Activated T-cell treated with anti-CD3 and anti-CD28 coated beads for 4 hours (primary cell): ENCODE measurements at places on chromosomes 2 and 18.

GRCh38 chr2:147051248-147051647 is 793.6 kb upstream of the ACVR2A start:
- DNase-seq = no peak

DNA sequence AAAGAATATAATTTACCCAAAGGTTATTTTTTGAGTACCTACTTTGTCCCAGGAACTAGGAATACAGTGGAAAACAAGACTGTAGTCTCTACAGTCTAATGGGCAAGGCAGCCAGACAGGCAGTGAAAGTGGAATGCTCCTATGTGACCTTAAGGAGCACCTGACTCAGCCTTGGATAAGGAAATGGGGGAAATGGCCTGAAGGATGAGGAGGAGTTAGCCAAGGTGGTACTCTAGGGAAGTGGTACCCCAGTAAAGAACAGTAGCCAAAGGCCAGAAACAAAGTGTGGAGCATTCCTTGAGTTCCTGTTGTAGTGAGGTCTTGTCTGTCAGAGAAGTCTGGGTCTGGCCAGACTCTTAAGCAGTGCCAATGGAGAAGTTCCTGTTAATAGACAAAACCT is 6.0 kb downstream of the ZNF397 start:
- DNase-seq = no peak

DNA sequence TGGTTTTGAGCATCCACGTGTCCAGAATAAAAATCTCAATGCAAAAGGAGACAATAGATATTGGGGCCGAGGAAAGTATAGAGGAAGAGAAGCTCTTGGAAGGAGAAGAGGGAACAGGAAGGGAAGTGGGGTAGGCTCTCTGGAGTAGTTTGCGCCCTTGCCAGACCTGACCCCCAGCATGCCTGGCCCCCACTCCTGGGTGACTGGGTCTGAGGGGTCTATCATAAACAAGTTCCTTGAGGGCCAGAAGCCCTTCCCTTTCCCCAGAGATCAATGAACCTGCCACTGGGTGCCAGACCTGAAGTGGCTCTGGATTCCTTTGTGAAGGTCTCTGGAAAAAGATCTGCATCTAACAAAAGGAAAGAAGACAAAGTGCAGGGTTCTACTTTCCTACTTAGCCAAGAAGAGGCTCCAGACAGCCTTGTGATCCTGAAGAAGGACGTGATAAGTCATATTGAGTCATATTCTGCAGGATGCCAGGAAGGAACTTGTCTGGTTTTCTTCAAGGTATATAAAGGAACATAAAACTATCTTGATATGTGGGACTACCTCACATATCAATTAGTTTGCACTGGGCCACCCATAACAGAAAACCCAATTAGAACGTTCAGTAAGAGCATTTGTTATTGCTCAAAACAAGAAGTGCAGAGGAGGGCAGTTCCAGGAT is 18.7 kb upstream of the ATOH8 start:
- no peak for DNase-seq

DNA sequence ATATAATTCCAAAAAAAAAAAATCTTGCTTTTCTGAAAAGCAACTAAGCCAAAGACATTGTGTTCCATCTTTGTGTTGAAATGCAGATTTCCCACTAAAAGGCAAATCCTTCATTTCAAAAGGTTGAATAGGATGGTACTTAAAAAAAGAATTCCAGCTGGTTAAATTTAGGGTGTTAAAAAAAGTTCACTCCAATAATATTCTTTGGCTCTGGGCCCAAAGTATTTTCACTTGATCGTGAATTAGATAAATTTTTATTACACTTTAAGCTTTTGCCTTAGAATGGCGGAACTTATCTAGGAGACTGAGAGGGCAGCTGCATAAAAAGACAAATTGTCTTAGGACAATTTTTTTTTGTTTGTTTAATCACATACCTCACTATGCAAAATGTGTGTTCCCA is 79.2 kb downstream of the BCL11A start:
- DNase-seq = no peak

DNA sequence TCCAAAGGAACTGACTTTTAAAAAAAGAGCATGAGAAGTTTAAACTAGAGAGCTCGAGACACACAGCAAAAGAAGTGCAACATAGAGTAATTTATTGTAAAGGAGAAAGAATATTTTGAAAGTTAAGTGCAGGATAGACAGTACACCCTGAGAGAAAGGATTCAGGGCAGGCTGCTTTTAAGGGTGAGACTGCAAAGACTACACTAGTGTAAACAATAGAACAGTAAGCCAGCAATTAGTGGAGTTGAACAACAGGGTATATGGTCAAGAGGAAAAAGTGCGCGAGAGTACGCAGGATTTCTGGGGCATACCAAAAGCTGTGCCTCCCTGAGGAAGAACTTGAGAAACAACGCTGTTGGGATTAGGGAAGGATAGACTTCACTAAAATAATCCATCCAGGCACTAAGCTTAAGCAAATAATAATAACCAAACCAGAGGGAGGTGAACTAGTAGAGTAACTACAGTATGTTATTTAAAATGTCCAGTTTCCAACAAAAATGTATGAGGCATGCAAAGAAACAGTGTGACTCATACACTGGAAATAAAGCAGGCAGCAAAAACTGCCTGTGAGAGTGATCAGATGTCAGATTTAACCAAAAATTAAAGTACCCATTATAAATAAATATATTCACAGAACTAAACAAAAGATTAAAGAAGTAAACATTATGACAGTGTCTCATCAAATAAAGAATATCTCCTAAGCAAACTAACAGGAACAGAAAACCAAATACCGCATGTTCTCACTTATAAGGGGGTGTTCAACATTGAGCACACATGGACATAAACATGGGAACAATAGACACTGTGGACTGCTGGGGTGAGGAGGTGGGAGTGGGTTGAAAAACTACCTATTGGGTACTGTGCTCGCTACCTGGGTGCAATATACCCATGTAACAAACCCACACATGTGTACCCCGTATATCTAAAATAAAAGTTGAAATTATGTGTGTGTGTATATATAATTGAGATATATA is 40.5 kb upstream of the EMILIN2 start:
- DNase-seq = no peak

- no peak for DNase-seq
Measured at GRCh38 chr2:152534460-152535135, 182.7 kb downstream of the PRPF40A start.

DNA sequence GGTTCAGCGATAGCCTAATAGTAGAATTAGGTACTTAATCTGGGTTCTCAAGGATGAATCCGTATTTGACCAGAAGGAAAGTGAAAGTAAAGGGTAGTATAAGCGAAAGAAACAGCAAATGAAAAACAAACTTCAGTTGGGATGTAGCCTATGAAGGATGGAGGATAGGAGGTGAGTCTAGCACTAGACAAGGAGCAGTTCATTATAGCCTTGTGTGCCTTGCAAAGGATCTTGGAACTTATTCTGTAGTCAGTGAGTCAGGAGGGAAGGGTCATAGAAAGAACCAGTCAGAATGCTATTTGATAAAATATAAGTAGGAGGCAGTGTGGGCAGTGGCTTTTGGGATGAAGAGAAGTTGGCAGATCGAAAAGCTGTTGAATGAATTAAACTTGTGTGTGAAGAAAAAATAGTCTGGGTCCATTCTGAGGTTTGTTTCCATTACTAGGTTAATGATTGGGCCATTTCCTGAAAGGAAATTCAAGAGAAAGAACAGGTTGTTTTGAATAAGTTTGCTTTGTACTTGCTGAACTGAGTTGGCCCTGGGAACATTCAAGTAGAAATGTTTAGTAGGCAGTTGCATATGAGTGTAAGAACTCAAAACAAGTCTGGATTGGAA is 48.5 kb downstream of the ANKRD12 start:
- DNase-seq = no peak
